GM13977 (cell line): ENCODE measurements at places on chromosomes 6 and 20.

GRCh38 chr6:113104541-113104940, 752.6 kb upstream of the MARCKS start:
- no peak for DNase-seq

DNA sequence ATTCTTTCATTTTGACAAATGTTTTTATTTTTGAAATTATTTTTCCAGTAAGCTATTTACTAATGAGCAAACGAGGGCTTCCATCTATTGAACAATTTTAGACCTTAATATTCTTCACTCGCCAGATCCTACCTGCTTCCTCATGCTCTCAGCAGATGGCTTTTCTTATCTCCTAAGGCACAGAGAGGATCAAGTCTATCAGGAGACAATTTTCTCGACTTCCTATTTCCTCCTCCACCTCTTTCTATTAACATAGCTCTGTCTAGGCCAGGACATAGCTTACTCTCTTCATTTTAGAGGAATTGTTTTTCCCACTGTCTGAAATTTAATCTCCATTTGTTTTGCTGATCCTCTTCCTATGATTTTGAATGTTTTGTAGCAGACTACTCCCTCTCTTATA, 87.0 kb upstream of the MAN1A1 start:
- no peak for DNase-seq

- DNase-seq, result no peak
Measured at GRCh38 chr6:128882991-128883611, at the start of gene LAMA2. TSS of gene LAMA2 (plus strand) at chr6:128883138. CDS start at chr6:128883246, 108 bp downstream.

DNA sequence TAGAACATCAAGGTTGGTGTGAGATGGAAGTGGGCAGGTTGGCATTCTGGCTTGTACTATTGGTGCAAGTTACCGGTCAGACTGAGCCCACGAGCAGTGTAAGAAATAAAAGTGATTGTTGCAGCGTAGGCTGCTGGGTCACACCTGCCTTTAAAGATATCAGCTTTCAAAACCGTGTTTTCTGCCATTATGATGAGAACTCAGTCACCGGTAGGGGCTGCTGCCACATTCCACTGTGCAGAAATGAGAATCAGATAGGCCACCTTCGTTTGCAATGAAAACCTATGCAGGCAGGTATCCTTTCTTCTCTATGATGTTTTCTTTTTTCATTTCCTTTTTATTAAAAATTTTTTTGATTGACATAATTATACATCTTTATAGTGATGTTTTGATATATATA, 168.5 kb downstream of the MYLK4 start:
- no peak for DNase-seq

DNA sequence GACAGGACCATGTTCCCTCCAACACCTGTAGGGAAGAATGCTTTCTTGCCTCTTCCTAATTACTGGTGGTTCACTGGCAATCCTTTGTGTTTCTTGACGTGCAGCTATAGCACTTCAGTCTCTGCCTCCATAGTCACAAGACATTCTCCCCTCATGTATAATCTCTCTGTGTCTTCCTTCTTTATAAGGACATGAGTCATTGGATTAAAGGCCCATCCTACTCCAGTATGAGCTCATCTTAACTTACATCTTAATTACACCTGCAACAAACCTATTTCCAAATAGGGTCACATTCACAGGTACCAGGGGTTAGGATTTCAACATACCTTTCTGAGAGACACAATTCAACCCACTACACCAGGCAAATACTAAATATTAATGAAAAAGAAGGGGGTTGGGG, 213.6 kb downstream of the RNGTT start:
- DNase-seq, result no peak

GRCh38 chr20:36756496-36756895, 10.6 kb upstream of the NDRG3 start:
- no peak for DNase-seq

DNA sequence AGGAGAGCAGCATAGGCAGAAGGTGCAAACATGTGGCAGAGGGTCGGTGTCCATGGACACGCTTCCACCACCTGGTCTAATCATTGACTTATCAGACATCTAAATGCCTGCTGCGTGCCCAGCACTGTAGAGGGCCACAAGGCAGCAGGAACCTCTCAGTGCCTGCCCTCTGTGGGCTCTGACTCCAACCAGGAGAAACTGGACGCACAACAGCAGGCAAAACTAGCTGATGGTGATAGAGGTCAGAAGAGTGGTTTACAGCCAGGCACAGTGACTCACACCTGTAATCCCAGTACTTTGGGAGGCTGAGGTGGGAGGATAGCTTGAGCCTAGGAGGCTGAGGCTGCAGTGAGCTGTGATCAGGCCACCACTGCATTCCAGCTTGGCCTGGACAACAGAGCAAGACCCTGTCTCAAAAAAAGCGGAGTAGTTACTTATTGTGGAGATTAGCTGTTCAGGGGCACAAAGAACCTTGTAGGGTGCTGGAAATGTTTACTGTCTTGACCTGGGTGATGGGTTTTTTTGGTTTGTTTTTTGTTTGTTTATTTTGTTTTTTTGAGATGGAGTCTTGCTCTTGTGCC, 46.5 kb downstream of the PPARD start:
- DNase-seq, result no peak

- DNase-seq, result no peak
Measured at GRCh38 chr6:166105341-166106075, 62.1 kb downstream of the TBXT start.

- no peak for DNase-seq
Measured at GRCh38 chr6:130699742-130700141, 127.5 kb upstream of the SMLR1 start.

- no peak for DNase-seq
Measured at GRCh38 chr6:145531822-145532221, 203.5 kb downstream of the EPM2A start.

- DNase-seq, result no peak
Measured at GRCh38 chr6:100809346-100809745, 71.8 kb downstream of the ASCC3 start.

DNA sequence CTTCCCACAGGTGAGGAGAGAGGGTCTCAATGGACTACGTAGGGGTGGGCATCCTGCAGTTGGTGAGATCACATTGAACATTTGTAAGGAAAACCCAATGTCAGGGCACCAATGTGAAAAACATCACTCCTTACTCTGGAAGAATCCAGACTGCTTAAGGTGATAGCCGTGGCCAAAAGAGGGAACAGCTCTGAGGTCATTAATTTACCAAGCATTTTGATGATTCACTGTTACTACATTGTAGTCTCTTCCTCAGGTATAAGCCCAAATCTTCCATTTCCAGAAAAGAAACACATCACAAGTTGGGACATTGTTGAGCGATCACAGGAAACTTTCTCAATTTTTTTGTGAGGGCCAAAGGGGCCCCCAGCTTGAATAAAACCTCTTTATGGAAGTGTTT, 61.1 kb upstream of the SPTLC3 start:
- DNase-seq, result no peak

DNA sequence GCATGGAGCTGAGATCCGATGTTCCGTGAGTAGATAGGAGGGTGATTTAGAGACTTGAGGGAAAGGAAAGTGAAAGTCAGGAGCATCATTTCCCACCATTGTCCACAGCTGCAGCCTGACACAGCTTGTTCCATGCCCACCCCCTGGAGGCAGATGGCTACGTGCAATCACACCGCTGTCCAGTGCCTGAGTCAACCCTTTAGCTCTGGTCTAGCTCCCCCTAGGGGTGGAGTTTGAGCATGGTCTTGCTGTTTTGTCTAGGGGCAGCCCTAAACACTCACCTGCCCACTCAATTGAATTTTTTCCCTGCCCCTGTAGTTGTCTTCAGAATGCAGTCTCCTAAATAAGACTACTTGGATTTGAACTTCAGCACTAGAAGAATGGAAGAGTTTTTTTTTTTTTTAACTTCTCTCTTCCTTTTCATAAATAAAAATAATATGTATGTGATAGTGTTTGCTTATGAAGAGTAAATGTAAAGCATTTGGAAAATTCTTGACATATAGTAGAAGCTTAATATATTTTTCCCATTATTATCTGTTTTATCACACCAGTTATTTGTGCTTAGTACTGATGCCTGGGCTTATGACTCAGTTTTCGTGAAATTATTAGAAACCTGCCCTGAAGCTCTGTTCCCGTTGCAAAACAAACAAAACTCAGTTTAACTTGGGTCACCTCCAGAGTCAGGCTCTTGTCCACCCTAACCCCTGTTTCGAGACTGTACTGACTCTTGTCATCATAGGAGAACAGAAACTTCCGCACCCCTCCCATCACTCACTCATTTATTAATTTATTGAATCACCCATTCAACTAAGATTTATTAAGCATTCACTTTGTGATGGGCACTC, 814.8 kb downstream of the MAFB start:
- peak; percentile 52 for DNase-seq

- no peak for DNase-seq
Measured at GRCh38 chr6:163701762-163702161, 287.2 kb downstream of the QKI start.

GRCh38 chr20:9611921-9612320, 97.5 kb downstream of the LAMP5 start:
- no peak for DNase-seq

DNA sequence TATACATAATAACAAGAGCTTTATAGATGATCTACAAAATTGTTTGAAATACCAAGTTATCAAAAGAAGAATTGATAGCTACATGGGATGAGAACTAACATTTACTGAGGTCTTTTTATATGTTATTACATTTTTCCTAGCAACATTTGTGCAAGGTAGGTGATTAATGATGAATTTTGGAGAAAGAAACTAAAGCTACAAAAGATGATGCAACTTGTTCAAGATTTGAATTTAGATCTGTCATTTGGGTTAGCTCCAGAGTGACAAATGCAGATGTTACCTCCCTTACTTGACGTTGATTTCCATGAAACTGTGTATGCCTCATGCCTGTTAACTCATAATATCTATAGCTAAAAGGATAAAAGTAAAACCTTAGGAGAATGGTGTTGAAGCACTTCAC, 84.5 kb upstream of the EYA4 start:
- no peak for DNase-seq

GRCh38 chr6:158763434-158764182, 55.6 kb downstream of the EZR start:
- DNase-seq, result no peak

DNA sequence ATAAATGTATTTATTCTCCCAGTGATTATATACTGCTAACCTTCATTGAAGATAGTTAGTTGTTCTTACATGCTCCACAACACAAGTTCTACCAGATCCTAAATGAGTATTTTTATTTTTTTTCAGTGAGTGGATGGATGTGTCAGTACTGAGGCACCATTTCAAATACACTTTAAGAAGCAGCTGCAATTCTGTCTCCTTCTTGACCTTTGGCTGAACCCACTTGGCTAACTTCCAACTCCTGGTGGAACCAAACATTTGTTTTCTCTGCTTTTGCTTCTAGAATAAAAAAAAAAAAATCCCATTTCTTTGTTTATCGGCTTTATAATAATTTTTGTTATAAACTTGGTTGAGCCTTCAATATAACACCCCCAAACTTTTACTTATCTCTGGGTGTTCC, 458.3 kb upstream of the MAP3K7 start:
- DNase-seq, result no peak
